ENCODE measurements at places on chromosomes 3 and 15. TPM values are rescaled to one million over a fixed set of nuclear protein-coding genes. Genes with fewer than 3 reads are reported as not detected.

Gene SPATA12
- total RNA-seq: not detected

Gene CHST2
- total RNA-seq: 1.1 TPM

Gene TRPM1
- total RNA-seq: not detected

Gene SNTN
- total RNA-seq: not detected

Gene SCN11A
- total RNA-seq: 0.08 TPM

Gene TNFAIP8L3
- not detected for total RNA-seq

Gene SLC22A13
- 0.67 TPM for total RNA-seq

Gene KCNMB3
- total RNA-seq: 0.87 TPM

Gene AGTR1
- not detected for total RNA-seq
